ENCODE measurements at places on chromosomes 11 and 22.

DNA sequence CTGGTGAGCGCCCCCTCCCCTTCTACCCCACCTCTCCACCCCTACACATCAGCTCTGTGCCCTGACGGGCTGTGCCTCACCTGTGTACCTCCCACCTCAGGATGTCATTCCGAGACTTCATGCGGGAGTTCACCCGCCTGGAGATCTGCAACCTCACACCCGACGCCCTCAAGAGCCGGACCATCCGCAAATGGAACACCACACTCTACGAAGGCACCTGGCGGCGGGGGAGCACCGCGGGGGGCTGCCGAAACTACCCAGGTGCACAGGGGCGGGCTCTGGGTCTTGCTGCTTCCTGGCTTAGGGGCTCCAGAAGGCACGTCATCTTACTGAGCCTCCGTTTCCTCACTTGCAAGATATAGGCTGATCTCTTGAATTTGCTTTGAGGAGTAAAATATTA lies 6.8 kb downstream of the CAPN1 start:
- DNase-seq = no peak

DNA sequence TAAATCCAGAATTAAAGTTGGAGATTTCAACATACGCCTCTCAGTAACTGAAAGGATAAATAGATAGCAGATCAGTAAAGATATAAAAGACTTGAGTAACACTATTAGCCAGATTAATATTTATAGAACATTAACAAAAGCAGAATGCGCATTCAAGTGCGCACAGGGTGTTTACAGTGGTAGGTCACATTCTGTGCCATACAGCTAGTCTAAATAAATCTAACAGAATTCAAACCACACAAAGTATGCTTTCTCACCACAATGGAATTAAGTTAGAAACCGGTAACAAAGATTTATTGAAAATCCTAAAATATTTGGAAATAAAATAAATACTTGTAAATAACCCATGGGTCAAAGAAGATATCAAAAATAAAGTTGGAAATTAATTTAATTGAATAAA lies 341.0 kb downstream of the DYNC2H1 start:
- no peak for DNase-seq

DNA sequence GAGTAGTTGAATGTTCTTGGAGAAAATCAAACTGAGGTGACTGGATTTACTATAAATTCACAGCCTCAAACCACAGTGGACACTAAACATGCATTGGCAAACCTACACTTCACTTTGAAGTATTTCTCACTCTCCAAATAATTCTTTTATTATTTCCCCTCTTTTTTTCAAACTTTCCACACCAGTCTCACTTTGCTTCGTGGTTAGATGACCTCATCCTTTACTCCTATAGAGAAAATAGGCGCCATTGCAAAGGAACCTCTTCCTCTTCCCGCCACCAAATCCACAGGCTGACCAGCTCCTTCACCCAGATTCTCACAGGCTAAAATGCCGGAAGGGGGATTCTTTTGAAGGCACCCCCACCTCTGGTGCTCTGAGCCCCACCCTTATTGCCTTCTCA lies 33.4 kb downstream of the HTR3A start:
- DNase-seq = no peak

- no peak for DNase-seq
Measured at GRCh38 chr11:6200975-6201374, 2.0 kb downstream of the OR52W1 start.

DNA sequence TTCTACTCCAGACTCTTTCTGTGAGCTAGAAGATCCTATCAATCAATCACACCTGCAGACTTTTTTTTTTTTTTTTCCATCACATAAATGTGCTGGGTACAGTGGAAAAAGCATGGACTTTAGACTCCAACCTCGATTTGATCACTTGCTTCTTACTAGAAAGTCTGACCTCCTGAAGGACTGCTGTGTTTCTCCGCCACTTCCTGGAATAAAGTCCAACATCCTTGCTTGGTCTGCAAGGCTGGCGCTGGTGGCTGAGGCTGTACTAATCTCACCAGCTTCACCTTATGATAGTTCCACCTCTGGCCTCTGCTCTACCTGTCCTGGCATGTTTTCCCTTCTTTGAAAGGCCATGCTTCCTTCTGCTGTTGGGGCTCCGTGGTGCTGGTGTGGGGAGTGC lies 60.9 kb upstream of the SESN3 start:
- DNase-seq = no peak

DNA sequence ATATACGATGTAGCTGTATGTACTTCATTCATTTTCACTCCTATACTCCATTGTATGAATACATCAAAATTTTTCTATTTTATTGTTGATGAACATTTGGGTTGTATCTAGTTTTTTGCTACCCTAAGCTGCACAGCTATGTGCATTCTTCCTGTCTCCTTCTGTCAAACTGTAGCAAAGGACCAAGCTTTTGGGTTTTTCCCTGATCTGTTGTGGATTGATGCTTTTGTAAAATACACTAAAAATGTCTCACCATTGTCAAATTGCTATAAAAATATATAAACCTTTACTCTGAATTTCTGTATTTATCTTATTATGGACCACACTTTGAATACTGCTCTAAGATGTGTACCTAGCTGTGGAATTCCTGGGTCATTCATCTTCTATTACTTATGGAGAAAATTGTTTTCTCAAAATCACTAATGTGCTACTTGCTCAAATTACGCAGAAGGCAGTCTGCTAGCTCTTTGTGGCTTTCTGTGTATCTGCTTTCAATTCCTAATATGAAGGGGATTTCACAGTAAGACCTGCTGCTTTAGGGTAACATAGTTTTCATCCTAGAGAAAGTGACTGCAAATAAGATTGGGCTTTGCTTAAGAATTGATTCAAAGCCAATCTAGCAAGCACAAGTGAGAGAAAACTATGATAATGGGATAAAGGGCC lies 123.4 kb downstream of the CYP2R1 start:
- no peak for DNase-seq

GRCh38 chr11:16750417-16750816 lies 12.0 kb downstream of the C11orf58 start:
- DNase-seq = no peak

DNA sequence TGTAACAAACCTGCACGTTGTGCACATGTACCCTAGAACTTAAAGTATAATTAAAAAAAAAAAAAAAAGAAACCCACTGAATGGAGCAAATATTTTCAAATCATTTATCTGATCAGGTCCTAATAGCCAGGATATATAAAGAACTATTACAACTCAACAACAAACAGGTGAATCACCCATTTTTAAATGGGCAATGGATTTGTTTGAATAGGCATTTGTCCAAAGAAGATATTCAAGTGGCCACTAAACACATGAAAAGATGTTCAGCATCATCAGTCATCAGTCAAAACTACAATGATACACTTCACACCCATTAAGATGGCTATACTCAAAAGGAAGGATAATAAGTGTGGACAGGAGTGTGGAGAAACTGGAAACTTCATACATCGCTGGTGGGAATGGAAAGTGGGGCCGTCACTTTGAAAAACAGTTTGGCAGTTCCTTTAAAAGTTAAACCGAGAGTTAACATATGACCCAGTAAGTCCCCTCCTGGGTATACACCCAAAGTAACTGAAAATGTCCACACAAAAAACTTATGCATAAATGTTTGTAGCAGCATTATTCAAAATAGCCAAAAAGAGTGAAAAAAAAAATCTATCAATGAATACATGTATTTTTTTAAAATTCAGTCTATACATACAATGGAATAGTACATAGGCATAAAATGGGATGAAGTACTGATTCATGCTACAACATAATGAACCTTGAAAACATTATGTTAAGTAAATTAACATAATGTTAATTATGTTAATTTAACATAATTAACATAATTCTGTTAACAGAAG lies 53.1 kb downstream of the ARRB1 start:
- no peak for DNase-seq

- DNase-seq = no peak
Measured at GRCh38 chr11:114059278-114059983, at the start of gene ZBTB16. ZBTB16 (plus strand) TSS chr11:114059711; CDS start chr11:114063301, 3,590 bp downstream.

DNA sequence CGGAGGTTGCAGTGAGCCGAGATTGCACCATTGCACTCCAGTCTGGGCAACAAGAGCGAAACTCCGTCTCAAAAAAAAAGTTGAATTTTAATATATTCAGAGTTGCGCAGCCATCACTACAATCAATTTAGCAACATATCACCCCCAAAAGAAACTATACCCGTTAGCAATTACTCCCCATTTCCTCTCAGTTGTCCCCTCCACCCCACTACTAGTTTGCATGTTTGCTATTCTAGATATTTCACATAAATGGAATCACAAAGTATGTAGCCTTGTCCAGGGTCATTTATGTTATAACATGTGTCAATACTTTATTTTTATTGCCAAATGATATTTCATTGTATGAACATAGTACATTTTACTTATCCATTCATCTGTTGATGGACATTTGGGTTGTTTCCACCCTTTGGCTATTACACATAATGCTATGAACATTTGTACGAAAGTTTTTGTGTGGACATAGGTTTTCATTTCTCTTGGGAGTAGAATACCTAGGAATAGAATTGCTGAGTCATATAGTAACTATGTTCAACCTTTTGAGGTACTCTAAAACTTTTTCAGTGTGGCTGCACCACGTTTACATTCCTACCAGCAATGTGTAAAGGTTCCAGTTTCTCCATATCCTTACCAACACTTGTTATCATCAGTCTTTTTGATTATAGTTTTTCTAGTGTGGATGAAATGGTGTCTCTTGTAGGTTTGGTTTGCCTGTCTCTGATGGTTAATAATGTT lies 2.2 kb downstream of the ZNF143 start:
- DNase-seq = no peak

DNA sequence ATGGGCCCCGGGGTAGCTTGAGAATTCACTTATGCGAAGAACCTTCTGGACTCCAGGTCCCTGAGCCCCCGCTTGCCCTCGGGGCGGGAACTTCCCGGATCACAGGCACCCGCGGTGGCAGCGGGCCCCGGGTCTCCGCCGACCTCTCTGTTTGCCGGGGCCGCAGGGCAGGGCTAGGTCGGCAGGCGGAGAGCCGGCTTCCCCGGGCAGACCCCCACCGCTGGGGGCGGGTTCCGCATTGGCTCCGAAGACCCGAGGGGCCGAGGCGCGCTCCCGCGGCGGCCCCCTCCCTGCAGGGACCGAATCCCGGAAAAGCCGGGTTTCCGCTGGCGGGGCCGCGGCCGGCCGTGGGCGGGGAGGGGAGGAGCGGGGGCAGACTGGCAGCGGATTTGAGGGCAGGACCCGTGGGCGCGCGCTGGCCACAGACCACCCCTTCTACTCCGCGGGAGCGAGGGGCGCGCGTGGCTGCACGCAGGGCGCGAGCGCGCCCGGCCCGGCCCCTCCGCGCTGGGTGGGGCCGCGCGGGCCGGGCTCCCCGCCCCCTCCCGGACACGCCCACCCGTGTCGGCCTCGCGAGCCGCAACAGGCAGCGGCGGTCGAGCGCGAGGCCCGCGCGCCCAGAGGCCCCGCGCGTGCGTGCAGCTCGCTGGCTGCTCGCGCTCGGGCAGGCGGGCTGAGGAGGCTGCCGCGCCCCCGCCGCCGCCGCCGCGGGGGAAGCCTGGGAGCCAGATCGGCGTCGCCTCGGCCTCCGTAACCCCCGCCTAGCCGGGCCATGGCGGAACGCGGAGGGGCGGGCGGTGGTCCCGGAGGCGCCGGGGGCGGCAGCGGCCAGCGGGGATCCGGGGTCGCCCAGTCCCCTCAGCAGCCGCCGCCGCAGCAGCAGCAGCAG lies at the start of gene PACS1:
TSS of gene PACS1 (plus strand) at position 558 of the 889 bp plus-strand sequence. CDS start at position 773, 215 bp downstream.
- peak; percentile 40 for DNase-seq

- no peak for DNase-seq
Measured at GRCh38 chr11:29452146-29452545, 564.7 kb downstream of the KCNA4 start.

DNA sequence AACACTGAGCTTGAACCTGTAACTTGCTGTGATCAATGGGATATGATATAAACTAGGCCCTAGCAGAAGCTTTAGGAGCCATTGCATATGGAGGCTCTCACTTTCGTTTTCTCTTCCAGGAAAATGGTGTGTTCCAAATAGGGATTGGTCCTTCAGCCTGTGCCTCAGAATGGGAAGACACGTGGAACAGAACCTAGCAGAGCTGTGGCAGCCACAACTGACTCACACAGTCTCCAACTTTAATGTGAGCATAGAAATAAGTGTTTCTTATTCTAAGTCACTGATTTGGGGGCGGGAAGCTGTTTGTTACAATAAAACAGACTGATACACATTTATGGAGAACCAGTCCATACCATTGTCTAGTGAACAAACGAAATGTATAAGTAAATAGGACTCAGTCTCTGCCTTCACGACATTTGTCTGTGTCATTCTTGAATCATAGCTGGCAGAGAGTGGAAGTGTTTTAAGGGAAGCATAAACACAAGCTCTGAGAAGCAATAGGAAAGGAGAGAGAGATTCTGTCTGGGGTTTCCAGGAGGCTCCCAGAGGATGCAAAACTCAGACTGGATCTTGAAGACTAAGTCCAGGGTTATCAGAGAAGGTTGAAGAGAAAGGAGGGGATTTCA lies 97.3 kb downstream of the GALNT18 start:
- no peak for DNase-seq

- no peak for DNase-seq
Measured at GRCh38 chr11:35664977-35665441, 2.4 kb downstream of the TRIM44 start.

DNA sequence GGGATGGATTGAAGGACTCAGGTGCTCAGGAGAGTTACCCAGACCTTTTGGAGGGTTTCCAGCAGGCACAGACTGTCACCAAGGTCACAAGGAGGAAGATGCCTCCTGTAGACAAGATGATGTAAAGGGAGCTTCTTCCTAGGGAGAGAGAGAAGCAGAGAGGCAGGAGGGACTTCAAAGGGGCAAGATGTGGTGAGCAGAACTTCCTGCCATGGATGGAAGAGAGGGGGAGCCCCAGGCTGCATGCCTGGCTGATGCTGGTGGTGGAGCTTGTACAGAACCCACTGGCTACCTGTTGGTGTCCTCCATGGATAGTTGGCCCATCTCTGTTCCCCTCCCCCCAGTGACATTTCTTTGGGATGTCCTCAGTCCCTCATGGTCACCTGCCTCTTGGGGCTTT lies 4.2 kb downstream of the HEPN1 start:
- DNase-seq = no peak

DNA sequence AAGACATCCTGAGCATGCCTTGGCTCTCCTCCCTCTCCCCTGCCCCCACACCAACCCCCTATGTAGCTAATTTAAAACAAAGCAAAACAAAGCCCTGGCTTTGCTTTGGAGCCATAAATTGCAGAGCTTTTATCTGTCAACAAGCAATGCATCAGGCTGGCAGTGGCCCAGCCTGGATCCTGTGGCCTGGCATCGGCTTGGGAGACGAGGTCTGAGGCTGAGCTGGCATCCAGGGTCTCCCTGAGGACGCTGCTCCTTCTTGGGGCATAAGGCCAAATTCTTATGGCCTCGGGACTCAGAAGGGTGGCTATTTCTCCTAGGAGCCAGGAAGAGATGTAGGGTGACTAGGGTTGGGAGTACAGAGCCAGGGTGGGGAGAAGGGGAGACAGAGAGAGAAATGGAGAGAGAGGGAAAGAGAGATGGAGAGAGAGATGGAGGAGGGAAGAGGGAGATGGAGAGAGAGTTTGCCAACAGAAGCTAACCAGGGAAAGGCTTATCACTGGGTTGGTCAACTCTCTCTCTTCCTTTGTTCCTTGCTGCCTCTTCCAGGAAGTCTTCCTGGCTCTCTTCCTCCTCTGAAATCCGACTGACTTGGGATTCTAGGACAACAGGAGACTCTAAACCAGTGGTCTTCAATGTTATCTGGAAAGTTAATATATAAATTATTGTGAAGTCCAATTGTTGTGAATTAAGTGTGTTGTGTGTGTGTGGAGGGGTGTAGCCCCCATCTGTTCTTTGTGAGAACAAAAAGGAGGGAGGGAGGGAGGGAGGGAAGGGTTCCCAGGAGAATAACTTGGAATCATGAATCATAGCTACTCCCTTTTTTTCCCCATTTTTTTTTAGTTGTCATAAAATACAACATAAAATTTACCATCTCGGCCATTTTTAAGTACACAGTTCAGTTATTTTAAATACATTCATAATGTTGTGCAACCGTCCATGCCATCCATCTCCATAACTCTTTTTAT lies 29.1 kb downstream of the TSPAN18 start:
- no peak for DNase-seq

Data from AG09309 (cell line).